AML-193 (cell line): ENCODE measurements at places on chromosomes 2 and 18.

DNA sequence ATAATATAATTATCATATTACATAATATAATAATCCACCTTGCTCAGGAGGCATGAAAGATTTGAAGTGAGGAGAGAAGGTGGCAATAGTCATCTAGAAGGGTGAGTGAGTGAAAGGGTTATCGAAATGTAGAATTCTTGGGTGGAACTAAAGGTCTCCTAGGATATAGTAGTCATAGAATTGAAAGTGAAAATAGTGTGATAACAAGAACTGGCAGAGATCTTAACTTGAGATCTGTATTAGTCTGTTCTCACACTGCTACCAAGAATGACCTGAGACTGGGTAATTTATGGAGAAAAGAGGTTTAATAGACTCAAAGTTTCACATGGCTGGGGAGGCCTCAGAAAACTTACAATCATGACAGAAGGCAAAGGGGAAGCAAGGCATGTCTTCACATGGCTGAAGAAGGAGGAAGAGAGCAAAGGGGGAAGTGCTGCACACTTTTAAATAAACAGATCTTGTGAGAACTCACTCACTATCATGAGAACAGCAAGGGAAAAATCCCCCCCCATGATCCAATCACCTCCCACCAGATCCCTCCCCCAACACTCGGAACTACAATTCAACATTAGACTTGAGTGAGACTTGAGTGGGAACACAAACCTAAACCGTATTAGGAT lies 351.5 kb downstream of the NR4A2 start:
- peak; percentile 0 for DNase-seq

GRCh38 chr18:58843688-58844035 lies 21.0 kb upstream of the ZNF532 start:
- DNase-seq, result no peak

- no peak for DNase-seq
Observed at GRCh38 chr2:37357530-37357929, 13.1 kb downstream of the QPCT start.

- peak; percentile 38 for DNase-seq
Observed at GRCh38 chr2:218898109-218898878, 17.6 kb downstream of the WNT10A start.

DNA sequence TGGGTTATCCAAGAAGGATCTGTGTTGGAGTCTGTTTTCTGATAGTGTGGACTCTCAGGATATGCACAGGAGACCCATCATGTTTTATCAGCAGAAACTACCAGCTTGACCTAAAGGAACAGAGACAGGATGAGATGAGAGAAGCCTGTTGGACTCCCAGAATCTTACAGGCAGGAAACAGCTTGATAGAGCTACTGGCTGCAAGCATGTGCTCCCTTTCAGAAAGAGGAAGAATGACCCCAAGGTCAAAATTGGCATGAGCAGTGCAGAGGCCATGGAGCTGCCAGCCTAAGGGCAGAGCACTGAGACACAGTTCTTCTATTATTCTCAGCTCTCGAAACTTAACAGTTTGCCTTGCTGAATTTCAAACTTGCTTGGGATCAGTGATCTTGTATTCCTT lies 135.2 kb upstream of the NFATC1 start:
- DNase-seq, result peak; percentile 27

DNA sequence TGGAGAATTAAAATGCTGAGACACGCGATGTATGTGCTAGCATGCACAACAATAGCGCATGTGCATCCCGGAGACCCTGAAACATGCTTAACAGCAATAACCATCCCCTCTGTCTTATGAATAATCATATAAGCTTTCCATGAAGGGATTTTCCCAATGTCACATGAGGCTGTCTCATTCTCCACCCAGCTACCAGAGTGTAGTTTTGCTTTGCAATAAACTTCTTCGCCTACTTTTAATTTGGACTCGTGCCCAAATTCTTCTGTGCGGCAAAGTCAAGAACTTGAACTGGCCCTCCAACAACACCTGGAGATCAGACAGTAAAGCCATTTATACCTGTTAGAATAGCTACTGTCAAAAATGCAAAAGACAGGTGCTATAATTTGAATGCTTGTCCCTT lies 15.5 kb downstream of the LYG1 start:
- DNase-seq, result no peak

DNA sequence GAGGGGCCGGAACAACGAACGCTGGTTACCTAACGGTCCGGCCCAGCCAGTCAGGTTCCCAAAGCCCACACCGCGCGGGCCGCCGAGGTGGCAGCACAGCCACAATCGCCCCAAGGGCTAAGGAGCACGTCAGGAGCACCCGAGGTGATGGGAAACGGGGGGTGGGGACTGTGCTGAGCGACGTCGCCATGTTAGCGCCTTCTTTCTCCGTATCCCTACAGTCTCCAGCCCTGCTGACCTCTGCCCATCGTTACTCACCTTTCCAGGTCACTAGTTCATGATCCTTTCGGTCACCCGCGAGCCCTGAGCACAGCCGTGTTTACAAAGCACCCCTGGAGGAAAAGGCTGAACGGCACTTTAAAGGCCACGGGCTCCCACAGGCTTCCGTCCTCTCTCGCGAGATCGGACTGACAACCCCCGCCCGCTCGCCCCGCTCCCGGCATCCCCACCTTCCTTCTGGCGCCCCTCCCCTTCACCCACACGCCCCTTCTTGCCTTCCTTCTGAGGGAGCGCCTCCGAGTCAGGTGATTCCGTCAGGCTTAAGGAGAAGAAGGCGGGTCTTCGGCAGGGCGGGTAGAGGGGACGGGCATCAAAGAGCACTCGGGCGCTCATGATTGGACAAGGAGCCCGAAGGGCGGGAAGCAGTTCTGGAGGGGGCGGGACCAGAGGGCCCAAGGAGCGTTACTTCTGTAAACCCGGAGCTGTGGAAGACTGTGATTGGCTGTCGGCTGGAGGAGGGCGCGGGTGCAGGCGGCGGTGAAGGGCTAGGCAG lies at the start of gene ATF2:
Gene ATF2, minus strand, starts transcription at position 412 of the 772 bp plus-strand sequence. CDS start 31,760 bp downstream, outside the sequence.
- DNase-seq, result peak; percentile 98

DNA sequence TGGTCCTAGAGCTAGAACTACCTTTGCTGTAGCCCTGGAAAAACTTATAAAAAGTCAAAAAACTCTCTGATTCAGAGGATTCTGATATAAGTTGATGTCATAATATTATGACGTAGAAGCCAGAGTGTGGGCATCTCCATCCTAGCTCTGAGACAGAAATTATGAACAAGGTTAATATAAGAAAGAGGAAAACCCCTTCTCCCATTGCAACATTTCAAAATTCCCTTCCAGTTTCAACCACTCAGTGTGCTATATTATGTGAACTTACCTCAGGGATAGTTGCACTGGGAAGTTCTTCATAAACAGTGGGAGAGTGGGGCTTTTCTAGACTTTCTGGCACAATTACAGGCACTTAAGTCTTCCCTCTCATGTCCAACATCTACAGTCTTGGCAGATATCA lies 171.6 kb downstream of the PIK3C3 start:
- DNase-seq, result no peak

DNA sequence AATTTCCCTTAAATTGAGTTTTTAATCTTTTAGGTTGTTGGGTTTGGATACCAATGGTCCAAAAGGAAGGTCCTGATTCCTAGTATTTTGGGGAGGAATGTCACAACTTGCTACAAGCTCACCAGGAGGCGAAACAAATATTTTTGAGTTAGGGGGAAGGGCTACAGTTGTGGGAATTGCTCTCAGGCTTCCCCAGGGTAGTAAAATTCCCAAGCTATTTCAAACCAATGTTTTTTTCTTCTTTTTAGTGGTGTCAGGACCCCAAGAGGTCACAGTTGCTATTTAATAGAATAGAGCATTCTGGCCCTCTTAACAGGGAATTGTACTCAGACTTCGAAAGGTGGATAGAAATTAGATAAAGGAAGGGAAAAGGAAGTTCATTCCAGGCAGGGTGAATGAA lies 68.5 kb upstream of the ST3GAL5 start:
- DNase-seq, result no peak

DNA sequence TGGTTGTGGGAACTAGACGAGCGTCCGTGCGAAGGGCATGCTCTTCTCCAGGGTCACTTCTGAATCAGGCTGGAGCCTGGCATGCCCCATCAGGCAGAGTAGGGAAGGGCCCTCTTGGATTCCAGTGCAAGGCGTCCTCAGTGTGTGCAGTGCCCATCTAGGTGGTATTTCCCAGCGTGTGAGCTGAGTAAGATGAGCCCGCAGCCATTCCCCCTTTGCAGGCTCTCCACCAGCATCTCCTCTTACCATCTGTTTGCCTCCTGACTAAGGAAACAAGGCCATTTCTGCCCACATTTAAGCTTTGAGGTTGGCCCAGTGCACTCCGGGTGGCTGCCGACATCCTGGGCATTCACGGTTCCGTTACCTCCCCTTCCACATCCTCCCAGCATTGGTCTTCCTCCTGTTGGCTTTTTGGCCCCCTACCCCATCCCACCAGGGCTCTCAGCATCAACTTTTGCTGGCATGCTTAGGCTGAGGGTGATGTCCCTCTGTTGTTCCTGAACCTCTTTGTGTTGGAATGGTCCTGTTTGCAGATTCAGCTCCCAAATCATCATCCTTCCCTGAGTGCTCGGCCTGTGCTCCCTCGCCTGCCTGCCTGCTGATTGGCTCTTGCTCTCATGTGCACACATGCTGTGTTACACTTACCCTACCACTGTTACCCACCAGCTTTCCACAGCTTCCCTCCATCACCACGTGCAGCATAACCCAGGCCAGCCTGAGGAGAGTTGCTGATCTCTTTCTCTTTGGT lies 11.8 kb downstream of the CEP68 start:
- no peak for DNase-seq

DNA sequence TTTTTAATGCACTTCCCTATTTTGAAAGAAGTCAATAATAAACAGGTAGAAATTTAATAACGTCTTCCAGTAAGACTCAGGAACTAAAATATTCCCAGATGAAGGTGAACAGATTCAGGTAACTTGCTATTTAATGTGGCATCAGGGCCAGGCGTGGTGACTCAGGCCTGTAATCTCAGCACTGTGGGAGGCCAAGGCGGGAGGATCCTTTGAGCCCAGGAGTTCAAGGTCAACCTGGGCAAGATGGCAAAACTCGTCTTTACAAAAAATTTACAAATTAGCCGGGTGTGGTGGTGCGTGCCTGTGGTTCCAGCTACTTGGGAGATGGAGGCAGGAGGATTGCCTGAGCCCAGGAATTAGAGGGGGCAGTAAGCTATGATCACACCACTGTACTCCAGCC lies 81.8 kb downstream of the NXPH2 start:
- DNase-seq, result no peak

- DNase-seq, result no peak
Observed at GRCh38 chr2:8496079-8496478, 185.8 kb upstream of the ID2 start.

DNA sequence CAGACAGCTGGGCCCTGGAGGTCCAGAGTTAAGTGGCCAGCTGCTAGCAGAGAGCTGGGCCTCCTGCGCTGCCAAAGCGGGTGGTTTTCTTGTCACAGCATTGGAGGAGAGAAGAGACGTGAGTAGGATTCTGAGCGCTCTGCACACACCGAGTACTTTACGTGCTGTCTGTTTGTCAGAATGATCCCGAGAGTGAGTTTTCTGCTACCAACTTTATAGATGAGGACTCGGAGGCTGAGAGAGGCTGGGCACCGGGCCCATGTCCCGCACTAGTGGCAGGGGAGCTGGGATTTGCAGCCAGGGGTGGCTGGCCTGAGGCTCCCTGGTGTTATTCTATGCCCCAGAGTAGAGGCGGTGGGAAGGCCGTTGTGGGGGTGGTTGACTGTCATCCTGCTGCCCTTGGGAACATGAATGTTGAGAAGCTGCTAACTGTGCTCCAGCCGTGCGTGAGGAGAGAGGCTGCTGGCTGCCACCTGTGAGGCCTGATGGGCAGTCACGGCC lies 36.3 kb upstream of the MBP start:
- no peak for DNase-seq

DNA sequence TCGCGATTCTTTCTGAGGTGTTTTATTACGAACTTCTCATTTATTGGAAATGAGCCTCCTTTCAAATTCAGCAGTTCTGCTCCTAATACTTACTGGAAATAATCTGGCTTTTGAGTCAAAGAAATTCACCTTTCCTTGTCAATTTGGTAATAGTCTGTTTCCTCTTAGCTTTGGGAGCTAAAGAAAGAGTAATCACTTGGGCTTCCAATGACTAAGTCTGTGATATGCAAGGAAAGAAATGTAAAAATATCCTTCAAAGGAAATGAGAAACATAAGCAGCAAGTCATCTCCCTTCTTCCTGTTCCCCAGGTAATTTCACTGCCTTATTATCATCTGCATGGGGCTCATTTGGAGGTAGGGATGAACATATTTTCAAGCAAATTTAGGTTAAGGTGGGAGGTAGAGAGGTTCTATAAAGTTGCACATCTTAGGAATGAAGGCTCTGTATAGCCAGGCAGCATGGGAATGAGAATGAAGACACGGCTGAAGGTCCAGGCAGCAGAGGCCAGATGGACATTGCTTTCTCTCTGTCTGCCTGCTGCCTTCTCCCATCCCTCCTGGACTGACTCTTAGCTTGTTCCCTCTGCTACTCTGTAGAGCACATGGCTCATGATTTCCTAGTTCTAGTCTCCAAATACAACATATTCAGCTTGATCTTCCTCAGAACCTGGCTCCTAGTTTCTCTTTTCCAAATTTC lies 1.0 kb downstream of the SPP2 start:
- no peak for DNase-seq

DNA sequence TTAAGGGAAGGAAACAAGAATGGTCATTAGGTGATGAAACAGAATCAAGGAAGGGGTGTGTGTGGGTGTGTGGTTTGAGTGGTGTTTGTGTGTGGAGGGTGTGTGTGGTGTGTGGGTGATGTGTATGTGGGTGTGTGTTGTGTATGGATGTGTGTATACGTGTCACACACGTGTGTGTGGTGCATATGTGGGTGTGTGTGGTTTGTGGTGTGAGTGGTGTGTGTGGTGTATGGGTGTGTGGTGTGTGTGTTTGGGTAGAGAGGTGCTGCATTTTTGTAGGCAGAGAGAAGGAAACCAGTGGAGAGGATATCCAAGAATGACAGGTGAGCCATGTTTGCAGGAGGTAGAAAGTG lies 1.1 kb upstream of the CEP192 start:
- DNase-seq, result peak; percentile 26

DNA sequence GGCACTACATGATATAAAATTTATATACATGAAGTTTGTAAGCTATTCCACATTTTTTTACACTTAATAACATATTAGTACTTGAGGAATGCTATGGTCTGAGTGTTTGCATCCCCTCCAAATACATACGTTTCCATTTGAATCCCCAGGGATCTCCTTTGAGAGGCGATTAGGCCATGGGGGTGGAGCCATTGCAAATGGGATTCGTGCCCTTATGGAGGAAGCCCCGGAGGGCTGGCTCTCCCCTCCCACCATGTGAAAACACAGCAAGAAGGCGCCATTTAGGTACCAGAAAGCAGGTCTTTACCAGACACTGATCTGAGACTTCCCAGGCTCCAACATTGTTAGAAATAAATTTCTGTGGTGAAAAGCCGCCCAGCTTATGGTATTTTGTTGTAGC lies 20.8 kb upstream of the MBP start:
- DNase-seq, result no peak

- DNase-seq, result no peak
Observed at GRCh38 chr2:178070824-178071223, 1.8 kb downstream of the PDE11A start.

- no peak for DNase-seq
Observed at GRCh38 chr18:79928563-79928960, 22.9 kb downstream of the SLC66A2 start.

GRCh38 chr18:75207310-75208154 lies 1.4 kb downstream of the PTGR3 start:
- DNase-seq, result peak; percentile 22

GRCh38 chr2:218780046-218780445 lies 1.9 kb upstream of the CYP27A1 start:
- DNase-seq, result no peak

GRCh38 chr2:224915136-224915535 lies 127.1 kb downstream of the DOCK10 start:
- DNase-seq, result no peak
